Spleen (tissue), 13 donors: ENCODE measurements at places on chromosomes 12 and 14. TPM values are rescaled to one million over a fixed set of nuclear protein-coding genes. Genes with fewer than 3 reads are reported as not detected.

Gene TBPL2
- total RNA-seq: not detected

Gene TEAD4
- 20.4 TPM for total RNA-seq

Gene IAPP
- total RNA-seq: not detected

Gene GDF3
- total RNA-seq: 0.57 TPM

Gene OTUB2
- 1.1 TPM for total RNA-seq

- DNase-seq: no peak
- H3K27me3 ChIP-seq: no peaks in the 10 kb centered on the region
- no peak overlapping the region for H3K27ac ChIP-seq
- no peaks in the 10 kb centered on the region for H3K4me1 ChIP-seq
Measured at GRCh38 chr12:21580748-21581516, 23.7 kb downstream of the GYS2 start.

GRCh38 chr12:69044887-69045286 lies 111.9 kb upstream of the CPM start:
- H3K4me1 ChIP-seq: no peaks in the 10 kb centered on the region
- no peaks in the 10 kb centered on the region for H3K36me3 ChIP-seq
- H3K27me3 ChIP-seq: no peaks in the 10 kb centered on the region
- no peak for DNase-seq

DNA sequence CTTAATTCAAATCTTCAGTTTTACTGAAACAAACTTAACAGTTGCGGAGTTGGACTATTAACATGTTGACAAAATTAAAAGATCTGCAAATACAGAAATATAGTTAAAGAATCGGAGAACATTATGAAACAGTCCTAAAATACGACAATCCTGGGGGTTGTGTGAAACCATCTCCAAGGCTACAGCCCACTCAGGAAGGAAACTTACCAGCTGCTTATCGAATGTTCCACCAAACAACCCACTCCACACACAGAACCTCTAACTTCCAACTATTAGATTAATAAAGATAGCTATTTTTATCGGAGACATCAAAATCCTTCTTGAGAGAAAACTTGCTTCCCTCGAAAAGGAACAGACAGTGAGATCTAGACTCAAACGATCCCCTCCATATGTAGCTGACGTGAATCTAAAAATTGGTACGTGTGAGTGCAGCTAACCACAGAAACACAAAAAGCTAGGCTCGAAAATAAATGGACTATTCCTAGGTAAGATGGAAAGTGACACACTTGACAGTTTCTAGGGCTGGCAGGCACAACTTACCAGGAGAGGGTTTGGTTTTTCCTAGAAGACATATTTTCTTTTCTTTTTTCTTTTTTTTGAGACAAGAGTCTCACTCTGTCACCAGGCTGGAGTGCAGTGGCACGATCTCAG lies 12.9 kb downstream of the VPS37B start:
- H3K27me3 ChIP-seq: no peaks in the 10 kb centered on the region
- no peak overlapping the region for H3K4me3 ChIP-seq
- DNase-seq: no peak
- peak overlapping the region; percentile 61 for H3K27ac ChIP-seq
- H3K4me1 ChIP-seq: peaks cover 95% of the 10 kb centered on the region

GRCh38 chr12:115708801-115709200 lies 568.7 kb downstream of the MED13L start:
- H3K27ac ChIP-seq: no peak overlapping the region
- no peaks in the 10 kb centered on the region for H3K4me1 ChIP-seq
- no peaks in the 10 kb centered on the region for H3K36me3 ChIP-seq
- H3K4me3 ChIP-seq: no peak overlapping the region

- no peaks in the 10 kb centered on the region for H3K27me3 ChIP-seq
- no peak for DNase-seq
- H3K4me3 ChIP-seq: no peak overlapping the region
- H3K27ac ChIP-seq: no peak overlapping the region
Measured at GRCh38 chr14:51576117-51576430, 75.6 kb upstream of the FRMD6 start.

GRCh38 chr14:58535044-58535443 lies 102.7 kb upstream of the DACT1 start:
- H3K27me3 ChIP-seq: no peaks in the 10 kb centered on the region
- no peak overlapping the region for H3K27ac ChIP-seq
- no peak for DNase-seq
- H3K36me3 ChIP-seq: no peaks in the 10 kb centered on the region

GRCh38 chr14:102362084-102362483 lies 606 bp downstream of the CINP start:
- H3K36me3 ChIP-seq: peaks cover 31% of the 10 kb centered on the region
- H3K4me3 ChIP-seq: peak overlapping the region; percentile 88
- H3K27me3 ChIP-seq: no peaks in the 10 kb centered on the region
- H3K4me1 ChIP-seq: peaks cover 41% of the 10 kb centered on the region
- H3K27ac ChIP-seq: peak overlapping the region; percentile 91

DNA sequence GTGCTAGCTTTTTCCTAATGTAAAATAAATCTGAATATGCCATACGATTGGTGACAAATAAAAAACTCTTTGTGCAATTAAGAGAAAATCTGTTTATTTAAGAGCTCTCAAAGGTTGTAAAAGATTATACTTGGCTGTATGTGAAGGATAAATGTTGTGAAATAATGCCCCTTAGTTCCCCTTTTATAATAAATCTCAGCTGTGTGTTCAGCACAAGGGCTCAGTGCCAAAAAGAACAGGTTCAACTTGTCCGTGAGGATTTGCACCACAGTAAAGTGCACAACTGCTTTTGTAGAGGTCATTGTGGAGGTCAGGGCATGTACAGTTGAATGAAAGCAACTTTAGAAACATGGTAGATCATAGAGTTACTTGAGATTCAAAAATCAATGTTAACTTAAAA lies 118.6 kb downstream of the TRMT5 start:
- no peak for DNase-seq
- H3K4me3 ChIP-seq: no peak overlapping the region
- H3K27ac ChIP-seq: no peak overlapping the region
- no peaks in the 10 kb centered on the region for H3K36me3 ChIP-seq
- no peaks in the 10 kb centered on the region for H3K27me3 ChIP-seq
- no peaks in the 10 kb centered on the region for H3K4me1 ChIP-seq

GRCh38 chr12:104999347-104999685 lies 13.2 kb downstream of the NOPCHAP1 start:
- no peak overlapping the region for H3K4me3 ChIP-seq
- H3K36me3 ChIP-seq: peaks cover 33% of the 10 kb centered on the region
- no peak overlapping the region for H3K27ac ChIP-seq
- no peak for DNase-seq

GRCh38 chr12:12133785-12134184 lies 63.0 kb downstream of the BCL2L14 start:
- no peaks in the 10 kb centered on the region for H3K27me3 ChIP-seq
- H3K4me3 ChIP-seq: no peak overlapping the region
- no peak for DNase-seq
- H3K4me1 ChIP-seq: no peaks in the 10 kb centered on the region
- H3K27ac ChIP-seq: no peak overlapping the region

DNA sequence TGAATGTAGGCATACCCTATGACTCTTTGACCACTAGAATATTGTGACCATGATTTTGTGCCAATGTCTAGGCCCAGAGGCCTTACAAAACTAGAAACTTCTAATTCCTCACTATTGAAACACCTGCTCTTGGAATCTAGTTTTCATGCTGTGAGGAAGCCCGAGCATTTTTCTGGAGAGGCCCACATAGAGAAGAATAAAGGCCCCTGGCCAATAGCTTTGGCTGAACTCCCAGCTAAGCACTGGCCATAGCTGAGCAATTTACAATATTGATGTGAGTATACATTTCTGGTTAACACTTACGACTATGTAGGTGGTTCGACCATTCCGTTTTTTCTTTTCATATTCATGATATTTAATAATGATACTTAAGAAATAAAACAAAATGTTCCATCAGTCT lies 190.3 kb downstream of the KCNH5 start:
- no peaks in the 10 kb centered on the region for H3K27me3 ChIP-seq
- no peak overlapping the region for H3K27ac ChIP-seq
- no peaks in the 10 kb centered on the region for H3K4me1 ChIP-seq
- DNase-seq: no peak
- no peaks in the 10 kb centered on the region for H3K36me3 ChIP-seq

DNA sequence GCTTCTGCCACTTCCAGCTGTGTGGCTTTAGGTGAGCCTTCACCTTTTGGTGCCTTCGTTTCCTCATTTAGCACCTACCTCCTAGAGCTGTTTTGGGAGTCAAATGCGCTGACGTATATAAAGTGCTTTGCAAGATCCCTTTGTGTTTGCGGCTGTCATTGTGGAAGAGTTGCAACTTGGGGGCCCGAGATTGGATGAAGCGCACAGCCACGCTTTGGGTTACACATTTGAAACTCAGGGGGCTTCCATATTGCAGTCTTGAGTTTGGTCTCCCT lies 636 bp upstream of the ARL6IP4 start:
- H3K4me3 ChIP-seq: peak overlapping the region; percentile 96
- no peaks in the 10 kb centered on the region for H3K36me3 ChIP-seq
- H3K27me3 ChIP-seq: no peaks in the 10 kb centered on the region
- H3K4me1 ChIP-seq: peaks cover 89% of the 10 kb centered on the region

- H3K4me3 ChIP-seq: no peak overlapping the region
- peaks cover 46% of the 10 kb centered on the region for H3K36me3 ChIP-seq
- DNase-seq: no peak
- no peaks in the 10 kb centered on the region for H3K27me3 ChIP-seq
- H3K27ac ChIP-seq: no peak overlapping the region
Measured at GRCh38 chr14:64937171-64937820, 5.2 kb downstream of the GPX2 start.

DNA sequence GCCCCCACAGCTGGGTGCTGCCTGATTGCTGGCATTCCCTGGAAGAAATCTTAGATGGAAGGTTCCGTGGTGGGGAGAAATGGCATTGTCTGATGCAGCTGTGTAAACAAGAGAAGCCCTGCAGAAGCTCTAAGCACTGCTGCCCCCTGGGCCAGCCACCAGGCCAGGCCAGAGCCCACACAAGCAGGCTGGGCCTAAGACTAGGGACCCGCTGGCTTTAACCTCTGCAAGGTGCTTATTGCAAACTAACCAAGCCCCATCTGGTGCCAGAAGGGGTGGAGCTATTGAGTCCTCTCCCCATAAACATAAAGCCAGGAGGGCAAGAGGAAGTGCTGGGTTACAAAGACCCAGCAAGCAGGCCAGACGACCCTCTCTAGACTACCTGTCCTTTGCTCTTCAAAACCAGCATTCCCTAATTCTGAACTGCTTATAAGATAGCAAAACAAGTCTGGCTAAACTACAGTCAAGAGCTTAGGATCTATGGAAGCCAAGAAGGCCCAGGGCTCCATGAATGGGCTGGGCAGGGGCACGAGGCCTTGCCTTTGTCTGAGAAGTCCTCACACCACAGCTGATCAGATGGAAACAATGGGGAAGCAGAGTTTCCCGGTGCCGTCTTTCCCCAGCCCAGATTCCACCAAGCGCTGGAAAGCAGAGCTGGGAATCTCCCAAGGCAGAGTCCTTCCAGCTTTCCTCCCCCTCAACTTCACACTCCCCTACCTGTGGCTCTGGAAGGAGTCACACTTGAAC lies 28.8 kb downstream of the P2RX4 start:
- H3K4me3 ChIP-seq: no peak overlapping the region
- DNase-seq: no peak
- peaks cover 98% of the 10 kb centered on the region for H3K36me3 ChIP-seq
- peaks cover 40% of the 10 kb centered on the region for H3K4me1 ChIP-seq
- H3K27ac ChIP-seq: peak overlapping the region; percentile 77

GRCh38 chr14:36835128-36835527 lies 173.5 kb downstream of the PAX9 start:
- no peak for DNase-seq
- H3K4me1 ChIP-seq: no peaks in the 10 kb centered on the region
- no peak overlapping the region for H3K27ac ChIP-seq
- no peak overlapping the region for H3K4me3 ChIP-seq
- no peaks in the 10 kb centered on the region for H3K27me3 ChIP-seq
- no peaks in the 10 kb centered on the region for H3K36me3 ChIP-seq

DNA sequence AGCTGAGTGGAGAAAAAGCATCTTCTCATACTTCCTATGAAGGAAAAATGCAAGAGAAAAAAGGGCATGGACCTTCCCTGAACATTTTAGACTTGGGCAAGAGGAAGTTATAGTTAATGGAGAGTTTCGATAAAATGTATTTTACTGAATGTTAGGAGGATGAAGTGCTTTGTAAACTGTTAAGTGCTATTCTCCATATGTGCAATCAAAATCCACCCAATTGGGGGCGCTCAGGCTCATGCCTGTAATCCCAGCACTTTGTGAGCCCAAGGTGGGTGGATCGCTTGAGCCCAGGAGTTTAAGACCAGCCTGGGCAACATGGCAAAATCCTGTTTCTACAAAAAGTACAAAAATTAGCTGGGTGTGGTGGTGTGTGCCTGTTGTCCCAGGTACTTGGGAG lies 1.9 kb upstream of the CNPY2 start:
- no peak for DNase-seq
- no peaks in the 10 kb centered on the region for H3K27me3 ChIP-seq
- H3K4me1 ChIP-seq: peaks cover 30% of the 10 kb centered on the region
- no peak overlapping the region for H3K4me3 ChIP-seq
- H3K27ac ChIP-seq: no peak overlapping the region

- H3K4me3 ChIP-seq: peak within 1 kb of the TSS; percentile 74
- peak; percentile 96 for DNase-seq
- no peaks in the 10 kb centered on the region for H3K27me3 ChIP-seq
Measured at GRCh38 chr12:63779498-63780481, at the start of gene RXYLT1. Gene RXYLT1, plus strand, starts transcription at chr12:63779909. Its CDS starts 52 bp downstream, at chr12:63779961.

GRCh38 chr12:81330480-81330879 lies 252.6 kb downstream of the ACSS3 start:
- no peak overlapping the region for H3K27ac ChIP-seq
- DNase-seq: no peak

GRCh38 chr12:4293966-4294505 lies 20.5 kb downstream of the CCND2 start:
- peaks cover 63% of the 10 kb centered on the region for H3K36me3 ChIP-seq
- no peak for DNase-seq
- no peaks in the 10 kb centered on the region for H3K27me3 ChIP-seq
- peak overlapping the region; percentile 30 for H3K27ac ChIP-seq
- H3K4me1 ChIP-seq: peaks cover 30% of the 10 kb centered on the region
- no peak overlapping the region for H3K4me3 ChIP-seq

- H3K36me3 ChIP-seq: no peaks in the 10 kb centered on the region
- H3K4me1 ChIP-seq: peaks cover 36% of the 10 kb centered on the region
- no peak for DNase-seq
Measured at GRCh38 chr12:108313241-108313605, 25.9 kb downstream of the CMKLR1 start.

DNA sequence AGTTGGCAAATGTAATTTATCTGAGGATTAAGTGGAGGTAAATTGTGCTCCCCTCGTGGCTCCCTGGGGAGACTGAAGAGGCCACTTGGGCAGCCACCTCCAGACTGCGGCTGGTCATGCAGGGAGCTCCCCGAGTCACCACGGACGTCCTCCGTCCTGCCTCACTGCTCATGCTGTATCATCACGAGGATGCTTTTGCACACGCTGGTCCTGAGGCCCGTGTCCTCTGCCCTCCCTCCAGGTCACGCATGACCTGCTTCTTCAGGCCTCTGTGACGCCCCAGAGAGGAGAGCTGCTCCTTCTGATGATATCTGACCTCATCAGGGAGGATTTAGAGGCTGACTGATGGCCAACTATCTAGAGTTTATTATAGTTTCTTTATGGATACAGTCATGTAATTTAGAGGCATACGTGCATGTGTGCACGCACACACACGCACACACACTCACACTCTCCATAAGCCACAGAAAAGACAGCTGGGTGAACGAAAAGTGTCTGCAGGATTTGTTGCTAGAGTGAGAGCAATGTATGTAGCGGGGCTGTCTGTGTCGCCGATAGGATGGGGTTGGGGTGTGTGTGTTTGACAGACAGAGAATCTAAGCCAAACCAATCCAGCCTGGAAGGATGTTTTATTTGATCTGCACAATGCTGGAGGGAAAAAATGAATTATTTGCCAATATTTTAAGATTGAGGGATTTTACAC lies 160.0 kb downstream of the ADGRD1 start:
- DNase-seq: peak; percentile 59
- H3K27me3 ChIP-seq: no peaks in the 10 kb centered on the region
- H3K4me3 ChIP-seq: no peak overlapping the region
- H3K36me3 ChIP-seq: no peaks in the 10 kb centered on the region
- no peak overlapping the region for H3K27ac ChIP-seq
